ENCODE measurements at places on chromosomes 3 and 15.

DNA sequence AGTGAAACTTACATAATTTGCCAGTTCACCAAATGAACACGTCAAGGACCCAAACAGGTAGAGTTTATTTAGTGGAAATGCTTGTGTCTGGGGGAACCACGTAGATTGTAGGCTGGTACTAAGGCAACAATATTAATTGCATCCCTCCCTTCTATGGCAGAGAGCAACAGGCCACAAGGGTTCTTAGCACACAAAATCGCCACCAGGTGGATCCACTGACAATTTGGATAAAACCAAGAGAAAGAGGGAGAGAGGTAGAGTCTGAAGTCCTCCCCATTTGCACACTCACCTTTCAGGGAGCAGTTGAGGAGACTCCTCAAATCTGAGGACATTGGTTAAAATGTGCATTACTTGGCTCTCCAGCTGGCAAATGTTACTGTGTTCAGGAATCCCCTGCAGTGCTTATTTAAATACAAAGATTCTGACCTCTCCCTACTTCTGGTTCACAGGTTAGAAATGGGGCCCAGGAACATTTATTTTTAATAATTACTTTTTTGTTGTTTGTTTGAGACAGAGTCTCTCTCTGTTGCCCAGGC, 181.0 kb upstream of the FEZF2 start:
- no peak for DNase-seq

GRCh38 chr3:71311661-71312046, 271.9 kb downstream of the FOXP1 start:
- no peak for DNase-seq

DNA sequence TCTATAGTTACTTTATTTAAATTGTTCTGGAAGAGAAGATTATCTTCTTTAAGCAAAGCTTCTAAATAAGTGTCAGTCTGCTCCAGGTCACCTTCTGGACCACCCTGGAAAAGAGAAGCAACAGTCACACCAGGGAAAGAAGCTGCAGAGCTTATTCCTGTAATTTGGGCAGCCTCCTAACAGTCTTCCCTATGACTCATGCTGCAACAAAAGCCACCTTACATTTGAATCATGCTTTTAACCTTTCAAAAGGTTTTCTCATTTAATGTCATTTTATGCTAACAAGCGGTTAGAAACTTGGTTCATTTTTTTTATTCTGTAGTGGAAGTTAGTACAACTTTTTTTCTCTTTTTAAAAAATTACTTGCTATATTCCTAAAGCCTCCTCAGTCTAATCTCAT, 5.3 kb upstream of the GUCA1C start:
- no peak for DNase-seq

GRCh38 chr3:119619094-119619493, 21.4 kb downstream of the PLA1A start:
- DNase-seq: no peak

DNA sequence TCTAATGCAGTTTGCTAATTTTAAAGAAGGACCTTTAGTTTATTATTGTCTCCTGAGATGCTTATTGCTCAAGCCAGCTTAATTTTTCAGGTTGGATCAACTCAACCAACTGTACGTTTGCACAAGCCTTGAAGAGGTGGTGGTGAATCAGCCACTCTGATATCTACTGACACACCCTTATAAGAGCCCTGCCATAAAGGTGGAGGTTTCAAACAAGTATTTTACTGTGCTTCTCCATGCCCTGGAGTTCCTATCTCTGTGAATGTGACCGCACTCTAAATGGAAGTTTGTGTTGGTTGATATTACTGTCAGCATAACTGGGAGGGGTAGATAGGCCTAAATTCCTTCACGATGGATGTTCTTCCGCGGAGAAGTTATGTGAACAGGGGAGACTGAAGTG, 297.3 kb upstream of the UBE2E1 start:
- DNase-seq: no peak

DNA sequence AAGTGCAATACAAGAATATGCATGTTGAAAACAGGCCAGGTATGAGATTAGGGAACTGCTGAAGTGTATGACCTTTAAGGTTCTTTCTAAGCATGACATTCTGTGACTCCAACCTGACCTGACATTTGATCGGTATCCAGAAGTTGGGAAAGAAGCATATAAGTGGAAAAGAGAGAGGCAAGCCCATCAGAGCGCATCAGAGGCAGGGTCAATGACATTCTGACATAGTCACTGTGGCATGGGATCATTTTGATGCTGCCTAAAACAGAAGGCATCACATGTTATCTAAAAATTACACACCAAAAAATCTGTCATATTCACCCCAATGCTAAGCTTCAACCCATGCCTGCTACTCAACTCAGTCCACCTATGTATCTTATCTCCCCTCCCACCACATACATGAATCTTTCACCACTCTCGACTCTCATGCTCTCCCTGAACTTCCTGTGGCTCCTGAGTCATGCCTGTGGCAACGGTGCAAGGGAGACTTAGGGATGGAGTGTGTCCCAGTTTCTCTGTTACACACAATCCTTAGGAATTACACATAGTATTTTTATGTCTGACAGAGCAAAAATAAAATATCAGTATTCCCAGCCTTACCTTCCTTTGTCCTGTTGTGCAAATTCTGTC, 20.5 kb upstream of the LRRN1 start:
- DNase-seq: no peak

- DNase-seq: no peak
Measured at GRCh38 chr3:123606527-123606926, 21.7 kb upstream of the HACD2 start.

DNA sequence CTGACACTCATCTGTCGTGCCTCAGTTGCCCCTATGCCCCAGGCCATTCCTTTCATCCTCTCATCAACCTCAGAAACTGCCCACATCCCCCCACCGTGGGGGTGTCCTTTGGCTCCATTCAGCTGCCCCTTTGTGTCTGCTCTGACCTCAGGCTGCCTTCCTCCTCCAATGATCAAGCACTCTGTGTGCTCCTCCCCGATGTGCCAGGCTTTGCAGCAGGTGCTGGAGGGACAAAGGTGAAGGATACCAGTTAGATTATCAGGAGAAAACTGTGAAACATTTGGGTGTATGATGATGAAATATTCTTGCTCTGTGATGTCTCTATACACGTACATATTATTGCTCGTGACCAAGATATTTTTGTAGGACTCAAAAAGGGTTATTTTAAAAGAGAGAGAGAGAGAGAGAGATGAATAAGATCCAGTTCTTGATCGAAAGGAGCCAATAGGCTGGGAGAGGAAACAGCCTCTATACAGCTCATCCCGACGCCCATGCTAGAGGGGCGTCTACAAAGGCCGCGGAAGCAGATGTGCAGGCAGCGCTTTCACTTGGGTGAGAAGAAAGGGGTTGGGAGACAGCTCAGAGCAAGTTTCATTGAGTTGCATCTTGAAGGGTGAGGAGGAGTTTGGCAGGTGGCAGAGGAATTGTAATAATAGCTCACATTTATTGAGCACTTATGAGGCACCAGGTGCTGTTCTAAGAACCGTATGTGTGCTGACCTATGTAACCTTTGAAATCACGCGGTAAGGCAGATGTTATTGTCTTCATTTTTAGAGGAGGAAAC, 28.3 kb upstream of the ADCY5 start:
- no peak for DNase-seq

- DNase-seq: no peak
Measured at GRCh38 chr3:23576379-23576959, 229.3 kb upstream of the UBE2E1 start.

DNA sequence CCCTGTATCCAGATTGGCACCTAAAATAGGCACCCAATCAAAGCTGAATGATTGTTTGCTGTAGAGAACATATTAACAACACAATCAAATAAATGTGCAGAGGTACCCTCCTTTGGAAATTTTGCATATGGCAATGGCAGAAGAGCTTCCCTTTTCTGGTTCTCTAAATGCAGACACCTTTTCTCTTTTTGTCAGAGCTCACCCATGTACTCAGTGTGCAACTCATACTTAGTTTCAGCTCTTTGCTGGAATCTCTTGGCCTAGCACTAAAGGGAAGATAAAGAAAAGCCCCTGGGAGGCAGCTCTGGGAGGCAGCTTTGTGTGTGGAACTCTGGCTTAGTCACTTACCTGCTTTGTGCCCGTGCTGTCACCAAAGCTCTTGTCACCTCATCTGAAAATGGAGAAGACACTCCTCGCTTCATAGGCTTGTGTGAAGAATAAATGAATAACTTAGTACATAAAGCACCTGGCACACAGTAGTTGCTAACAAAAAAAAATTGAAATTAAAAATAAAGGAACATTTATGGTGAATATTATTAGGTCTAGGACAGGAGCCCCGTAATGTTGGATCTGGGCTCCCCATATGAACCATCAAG, 28.8 kb downstream of the ST6GAL1 start:
- no peak for DNase-seq

DNA sequence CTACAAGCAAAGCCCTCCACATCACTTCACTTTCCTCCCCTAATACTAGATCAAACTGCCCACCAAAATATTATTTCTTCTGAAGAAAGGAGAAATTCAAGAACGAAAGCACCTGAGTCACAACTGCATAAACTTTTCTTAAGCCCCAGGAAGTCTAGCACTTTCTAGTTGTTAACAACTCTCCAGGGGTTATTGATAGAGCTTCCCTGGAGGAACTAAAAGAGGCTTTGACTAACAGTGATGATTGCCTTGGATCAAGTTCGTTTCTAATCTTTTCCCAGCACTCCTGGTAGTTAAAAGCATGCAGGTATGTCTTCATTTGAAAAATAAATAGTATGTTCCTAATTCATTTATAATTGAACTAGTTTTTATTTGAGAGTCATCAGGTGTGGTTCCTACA, 917.0 kb downstream of the TUSC7 start:
- DNase-seq: no peak

DNA sequence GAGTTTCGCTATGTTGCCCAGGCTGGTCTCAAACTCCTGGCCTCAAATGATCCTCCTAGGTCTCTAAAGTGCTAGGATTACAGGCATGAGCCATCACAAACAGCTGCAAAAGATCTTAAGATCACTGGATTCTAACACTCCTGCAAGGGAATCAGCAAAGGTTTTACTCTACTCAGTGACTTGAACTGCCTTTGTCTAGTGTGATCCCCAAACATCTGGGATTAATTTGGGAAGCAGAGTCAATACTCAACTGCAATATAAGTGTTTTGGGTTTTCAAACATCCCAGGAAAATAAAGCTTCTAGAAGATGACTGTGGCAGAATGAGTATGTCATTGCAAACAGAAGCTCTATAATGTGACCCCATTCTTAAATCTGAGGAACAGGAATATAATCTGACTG, 7.2 kb downstream of the SPG21 start:
- DNase-seq: no peak

- DNase-seq: no peak
Measured at GRCh38 chr15:48832648-48833047, 21.8 kb upstream of the CEP152 start.

- DNase-seq: no peak
Measured at GRCh38 chr3:183807881-183808280, 17.5 kb downstream of the MAP6D1 start.

- no peak for DNase-seq
Measured at GRCh38 chr3:115862099-115862498, 238.8 kb downstream of the GAP43 start.

DNA sequence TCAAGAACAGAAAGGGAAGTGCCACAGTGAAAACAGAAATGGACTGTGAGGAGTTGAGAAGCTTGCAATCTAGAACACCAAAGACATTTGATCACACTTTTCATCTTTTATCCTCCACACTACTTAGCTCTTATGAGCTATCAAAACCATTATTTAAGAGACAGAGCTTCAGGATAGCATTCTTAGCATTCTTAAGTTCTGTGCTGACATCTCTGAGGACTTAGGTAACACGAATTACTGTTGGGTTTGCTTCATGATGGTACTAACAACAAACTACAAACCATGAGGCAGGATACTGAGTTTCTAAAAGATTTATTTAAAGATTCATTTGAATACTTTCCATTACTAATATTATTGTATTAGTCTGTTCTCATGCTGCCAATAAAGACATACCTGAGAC, 1038.6 kb downstream of the TUSC7 start:
- no peak for DNase-seq

- no peak for DNase-seq
Measured at GRCh38 chr3:88408097-88408496, 258.3 kb downstream of the C3orf38 start.

DNA sequence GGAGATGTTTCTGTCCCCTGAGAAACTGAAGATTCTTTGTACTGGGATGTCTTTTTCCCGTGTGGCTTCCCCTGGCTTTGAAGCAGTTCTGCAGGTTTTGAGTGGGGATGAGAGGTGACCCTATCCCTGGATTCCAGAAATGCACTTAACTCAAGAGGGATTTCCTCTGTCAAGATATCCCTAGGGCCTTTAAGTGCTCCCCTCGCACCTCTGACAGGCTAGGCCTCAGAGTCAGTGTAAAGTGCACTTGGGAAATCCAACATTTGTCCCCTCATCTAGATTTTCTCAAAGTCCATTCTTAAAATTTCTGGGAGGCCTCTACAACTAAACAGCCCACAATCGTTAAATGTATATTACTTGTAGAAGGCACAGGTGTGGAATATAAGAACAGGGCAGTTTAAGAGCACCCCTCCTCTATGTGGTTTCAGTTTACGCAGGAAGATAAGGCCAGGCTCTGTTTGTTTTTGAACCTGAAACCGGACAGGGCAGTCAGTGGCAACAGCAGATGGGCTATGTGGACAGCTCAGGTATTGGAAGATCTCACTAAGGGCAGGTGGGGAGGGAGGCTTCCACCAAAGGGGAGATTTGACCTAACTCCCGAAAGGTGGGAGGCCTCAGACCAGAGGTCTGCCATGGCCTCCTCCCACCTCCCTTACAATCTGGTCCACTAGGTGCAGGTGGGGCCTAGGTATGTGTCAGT, 4.8 kb downstream of the C3orf52 start:
- DNase-seq: no peak

GRCh38 chr3:128506754-128507153, 13.8 kb upstream of the GATA2 start:
- DNase-seq: no peak

DNA sequence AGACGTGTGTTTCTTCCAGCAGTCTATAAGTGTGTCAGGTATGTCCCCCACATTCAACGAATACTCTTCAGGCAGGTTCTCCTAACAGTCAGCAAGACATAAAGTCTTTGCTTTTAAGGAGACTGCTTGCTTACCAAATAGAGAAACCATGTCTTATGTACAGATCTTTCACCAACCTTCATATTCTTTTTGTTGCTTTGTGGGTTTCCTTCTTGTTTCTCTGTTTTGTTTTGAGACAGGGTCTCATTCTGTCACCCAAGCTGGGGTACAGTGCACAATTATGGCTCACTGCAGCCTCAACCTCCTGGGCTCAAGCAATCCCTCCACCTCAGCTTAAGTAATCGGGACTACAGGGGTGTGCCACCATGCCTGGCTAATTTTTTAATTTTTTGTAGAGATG, 14.3 kb downstream of the DYNC1LI1 start:
- no peak for DNase-seq

All from activated T-helper 1 cell treated with Interleukin-2 at 50 U/mL for 16 hours (primary cell).